NCI-H774 (cell line): ENCODE measurements at places on chromosomes 11 and 22.

DNA sequence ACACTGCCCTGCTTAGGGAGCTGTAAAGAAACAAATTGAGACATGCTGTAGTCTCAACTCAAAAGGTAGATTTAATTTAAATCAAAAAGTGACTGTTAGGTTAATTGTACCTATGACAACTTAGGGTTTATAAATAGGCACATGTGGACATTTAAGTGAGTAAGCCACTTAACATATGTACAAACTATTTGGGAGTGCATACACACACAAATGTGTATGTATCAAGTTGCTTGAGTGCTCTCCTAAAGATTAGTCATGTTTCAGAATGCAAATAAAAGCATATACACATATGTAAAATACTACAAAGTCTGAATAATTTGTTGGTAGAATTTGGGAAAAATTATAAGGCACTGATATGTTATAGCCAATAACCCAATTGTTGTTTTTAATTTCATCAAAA lies 1435.7 kb downstream of the LRRC4C start:
- no peak for DNase-seq

DNA sequence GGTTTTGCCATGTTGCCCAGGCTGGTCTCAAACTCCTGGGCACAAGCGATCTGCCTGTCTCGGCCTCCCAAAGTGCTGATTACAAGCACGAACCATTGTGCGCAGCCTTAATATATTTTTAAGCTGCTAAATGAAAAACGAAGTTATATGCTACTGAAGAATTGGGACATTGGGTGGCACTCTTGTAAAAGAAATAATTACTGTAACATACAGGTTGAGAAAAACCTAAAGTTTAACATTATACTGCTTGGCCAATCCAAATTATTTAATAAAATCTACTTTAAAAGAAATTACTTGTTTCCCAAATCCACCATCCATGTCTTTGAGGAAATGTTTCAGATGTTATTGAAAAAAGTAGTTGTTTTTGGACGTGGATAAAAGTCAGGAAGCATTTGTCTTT lies 37.9 kb upstream of the ARHGAP32 start:
- DNase-seq: no peak

- DNase-seq: no peak
Measured at GRCh38 chr11:102615894-102616432, 9.2 kb downstream of the MMP20 start.

GRCh38 chr11:134612140-134613030 lies 200.3 kb upstream of the B3GAT1 start:
- DNase-seq: no peak

GRCh38 chr22:28019881-28020861 lies 101.1 kb upstream of the PITPNB start:
- no peak for DNase-seq
